ENCODE measurements at places on chromosomes 6 and 20.

DNA sequence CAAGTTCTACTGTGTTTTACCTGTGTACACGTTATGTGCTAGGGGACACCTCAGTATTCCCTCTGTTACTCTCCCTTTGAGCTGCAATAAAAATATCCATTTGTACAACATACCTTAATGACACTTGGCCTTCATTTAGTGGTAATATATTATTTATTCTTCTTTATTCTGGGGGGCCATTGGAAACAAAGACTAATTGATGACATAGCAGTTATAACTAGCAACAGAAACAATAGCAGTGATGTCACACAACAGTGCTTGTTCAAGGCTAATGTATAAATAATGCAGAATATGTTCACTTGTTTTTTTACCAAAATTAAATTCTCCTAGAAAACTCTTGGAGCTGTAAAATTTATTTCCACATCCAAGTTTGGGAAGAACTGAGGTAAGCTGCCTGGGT, 92.2 kb upstream of the FAM83B start:
- no peak for DNase-seq

GRCh38 chr20:64254571-64255360, 782 bp upstream of the PCMTD2 start:
- no peak for DNase-seq

GRCh38 chr6:29694637-29695036, 13.7 kb upstream of the ZFP57 start:
- no peak for DNase-seq

GRCh38 chr6:98787435-98787834, 46.9 kb upstream of the POU3F2 start:
- no peak for DNase-seq

DNA sequence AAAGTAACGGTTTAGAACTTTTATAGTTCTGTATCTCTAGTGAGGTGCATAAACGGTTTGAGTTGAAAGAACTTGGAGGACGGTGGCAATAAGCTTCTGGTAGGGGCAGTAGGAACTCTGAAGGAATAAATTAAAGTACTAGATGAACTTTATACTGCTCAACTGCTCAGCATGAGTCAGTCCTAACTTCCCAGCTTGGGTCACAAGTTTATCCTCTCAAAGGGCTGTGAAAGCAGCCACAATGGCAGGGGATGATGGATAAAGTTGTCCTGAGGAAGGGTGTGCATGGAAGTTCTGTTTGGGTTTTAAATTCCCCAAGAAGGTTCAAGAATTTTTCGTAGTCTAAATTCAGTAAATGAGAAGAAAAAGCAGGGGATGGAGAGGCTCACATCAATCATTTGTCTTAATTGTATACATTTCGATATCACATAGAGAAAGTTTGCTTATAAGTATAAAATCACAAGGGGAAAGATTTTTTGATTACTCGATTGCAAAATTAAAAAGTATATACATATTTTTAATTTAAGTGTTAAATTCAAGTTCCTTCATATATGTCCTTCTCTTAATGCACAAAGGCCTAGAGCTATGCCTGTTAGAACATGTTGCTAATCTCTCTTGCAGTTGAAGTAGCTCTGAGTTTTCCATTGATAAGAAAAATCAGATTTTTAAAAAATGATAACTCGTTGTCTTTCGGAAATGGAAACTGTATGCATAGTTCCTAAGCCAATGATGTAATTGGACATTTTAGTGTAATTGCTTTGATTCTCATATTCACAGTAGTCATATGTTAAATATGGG, 55.3 kb upstream of the JAG1 start:
- no peak for DNase-seq

DNA sequence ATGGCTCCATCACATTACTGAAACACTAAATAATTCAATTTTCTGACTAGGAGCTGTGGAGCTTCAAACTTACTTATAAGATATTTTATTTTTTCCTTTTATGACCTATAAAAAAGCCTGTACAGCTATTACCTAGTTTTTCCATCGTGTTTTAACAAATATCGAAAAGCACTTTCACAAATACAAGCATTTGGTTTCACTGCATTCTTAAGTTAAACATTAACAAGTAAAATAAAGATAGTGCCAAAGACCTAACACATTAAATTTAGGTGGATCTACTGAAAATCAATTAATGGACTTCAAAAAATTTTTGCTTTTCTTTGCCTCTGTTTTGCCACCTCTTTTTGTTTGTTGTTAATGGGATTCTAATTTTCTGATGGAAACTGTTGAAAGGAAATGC, 83.3 kb downstream of the EPM2A start:
- DNase-seq = no peak

GRCh38 chr20:54093423-54094267, 23.3 kb upstream of the BCAS1 start:
- no peak for DNase-seq

GRCh38 chr6:157748839-157749571, 74.0 kb upstream of the SNX9 start:
- DNase-seq = no peak

DNA sequence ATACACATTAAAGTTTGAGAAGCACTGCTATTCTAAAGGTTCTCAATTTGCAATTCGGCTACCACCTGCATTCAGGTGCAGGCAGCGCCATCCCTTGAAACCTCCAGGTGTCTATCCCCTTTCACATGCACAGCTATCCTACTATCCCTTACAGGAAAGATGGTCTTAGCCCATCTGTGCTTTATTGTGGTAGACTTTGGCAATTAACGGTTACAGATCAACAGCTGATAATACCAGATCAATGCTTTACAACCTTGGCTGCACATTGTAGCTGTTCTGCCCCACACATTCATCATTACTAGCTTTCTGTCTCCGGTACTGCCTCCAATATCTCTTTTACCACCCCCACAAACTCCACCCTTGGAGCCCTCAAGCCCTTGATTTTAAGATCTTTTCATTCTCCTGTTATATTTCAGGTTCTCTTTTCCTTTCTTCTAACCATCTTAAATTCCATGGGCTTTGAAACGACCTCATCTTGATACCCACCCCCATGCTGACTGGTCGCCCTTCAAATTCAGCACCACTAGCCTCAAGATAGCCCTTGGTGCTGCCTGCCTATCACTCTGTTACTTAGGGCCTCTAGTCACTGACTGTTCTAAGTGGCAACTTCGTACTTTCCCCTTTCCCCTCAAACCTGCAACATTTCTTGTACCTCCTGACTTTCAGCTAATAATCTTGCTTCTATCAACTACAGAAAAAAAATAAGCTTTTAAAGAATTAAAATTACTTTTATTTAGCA, 50.8 kb downstream of the SPTLC3 start:
- DNase-seq = no peak

- no peak for DNase-seq
Observed at GRCh38 chr6:854406-855118, 161.6 kb upstream of the EXOC2 start.

DNA sequence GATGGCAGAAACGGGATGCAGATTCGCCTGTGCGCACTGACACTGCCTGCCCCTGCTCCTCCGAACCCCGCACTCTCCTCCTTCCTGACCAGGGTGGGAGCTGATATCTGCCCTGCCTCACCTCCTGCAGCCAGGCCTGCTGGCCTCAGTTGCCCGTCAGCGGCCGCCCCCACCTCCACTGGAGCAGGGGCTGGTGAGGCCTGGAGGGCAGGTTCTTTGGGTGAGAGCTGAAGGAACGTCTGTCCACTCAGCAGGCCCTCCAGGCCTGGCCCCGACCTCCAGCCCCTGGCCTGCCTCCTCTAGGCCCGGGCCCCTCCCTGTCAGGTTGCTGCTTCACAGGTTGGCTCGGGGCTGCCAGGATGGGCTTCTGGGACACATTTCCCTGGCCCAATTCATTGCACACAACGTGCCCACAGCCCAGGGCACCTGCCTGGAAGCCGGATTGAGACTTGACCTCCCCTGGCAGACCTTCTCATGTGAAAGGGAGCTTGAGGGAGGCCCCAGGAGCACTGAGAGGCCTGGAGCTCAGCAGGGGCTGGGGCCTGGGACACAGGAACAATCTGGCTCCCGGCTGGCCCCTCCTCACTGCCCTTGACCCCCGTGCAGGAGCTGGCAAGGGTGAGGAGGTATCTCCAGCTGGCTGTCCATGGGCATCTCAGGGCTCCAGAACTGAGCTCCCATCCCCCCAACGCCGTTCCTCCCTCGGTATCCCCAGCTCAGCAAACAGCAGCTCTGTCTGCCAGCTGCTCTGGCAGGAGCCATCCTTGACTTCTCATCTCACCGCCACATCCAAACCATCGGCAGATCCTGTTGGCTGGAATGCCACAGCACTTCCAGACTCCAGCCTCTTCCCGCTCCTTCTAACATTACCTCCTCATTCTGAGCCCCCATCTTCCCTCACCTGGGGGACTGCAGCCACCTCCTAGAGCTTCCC, 39.5 kb downstream of the SPDEF start:
- no peak for DNase-seq

DNA sequence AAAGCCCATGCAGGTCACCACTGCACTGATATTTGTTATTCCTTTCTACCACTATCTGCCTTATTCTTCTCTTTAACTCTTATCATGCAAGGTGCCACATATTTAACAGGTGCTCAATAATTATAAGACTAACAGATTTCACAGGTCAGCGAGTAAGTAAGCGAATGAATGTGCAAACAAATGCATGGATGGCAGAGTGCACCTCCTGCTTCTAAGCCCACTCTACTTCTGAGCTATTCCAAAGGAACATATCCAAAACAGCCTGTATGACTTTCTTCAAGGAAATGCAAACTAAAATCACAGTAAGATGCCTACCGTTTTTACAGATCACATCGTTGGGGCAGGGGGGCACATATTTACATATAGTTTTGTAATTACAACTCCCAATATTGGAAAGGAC, 71.3 kb downstream of the ZMYND8 start:
- no peak for DNase-seq

DNA sequence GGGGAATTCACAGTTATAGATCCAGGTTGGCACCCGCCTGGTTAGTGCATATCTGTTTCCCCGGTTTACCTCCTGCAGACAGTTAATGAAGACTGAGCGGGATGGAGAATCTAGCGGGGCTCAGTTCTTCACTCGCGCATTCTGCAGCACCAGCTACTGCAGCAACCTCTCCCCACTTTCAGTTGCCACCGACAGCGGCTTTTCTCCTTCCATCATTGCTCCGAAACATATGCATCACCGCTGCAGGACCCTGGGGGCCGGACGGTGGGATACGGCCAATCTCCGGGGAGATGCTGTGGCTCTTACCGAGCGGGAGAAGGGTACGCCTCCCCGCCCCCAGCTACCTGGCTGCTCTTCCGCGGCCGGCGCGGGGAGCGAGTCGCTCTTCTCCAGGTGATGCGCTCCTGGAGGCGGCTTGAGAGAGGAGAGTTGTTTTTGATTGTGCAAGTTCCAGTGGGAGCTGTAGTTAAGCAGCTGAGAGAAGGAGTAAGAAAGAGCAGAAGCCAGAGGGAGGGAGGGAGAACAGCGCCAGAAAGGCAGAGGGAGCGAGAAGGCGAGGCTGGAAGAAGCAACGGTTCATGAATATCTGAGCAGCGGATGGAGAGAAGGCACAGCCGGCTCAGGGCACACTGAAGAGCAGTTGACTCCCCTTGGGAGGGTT, at the start of gene SGK1:
SGK1 (minus strand) TSS at position 642 of the 661 bp plus-strand sequence. CDS start 652 bp downstream, outside the sequence.
- peak; percentile 15 for DNase-seq

GRCh38 chr20:48841196-48841874, 13.5 kb upstream of the PREX1 start:
- no peak for DNase-seq

GRCh38 chr20:63032026-63032800, 25.4 kb upstream of the BHLHE23 start:
- no peak for DNase-seq

- no peak for DNase-seq
Observed at GRCh38 chr6:102812242-102812641, 1418.7 kb downstream of the GRIK2 start.

DNA sequence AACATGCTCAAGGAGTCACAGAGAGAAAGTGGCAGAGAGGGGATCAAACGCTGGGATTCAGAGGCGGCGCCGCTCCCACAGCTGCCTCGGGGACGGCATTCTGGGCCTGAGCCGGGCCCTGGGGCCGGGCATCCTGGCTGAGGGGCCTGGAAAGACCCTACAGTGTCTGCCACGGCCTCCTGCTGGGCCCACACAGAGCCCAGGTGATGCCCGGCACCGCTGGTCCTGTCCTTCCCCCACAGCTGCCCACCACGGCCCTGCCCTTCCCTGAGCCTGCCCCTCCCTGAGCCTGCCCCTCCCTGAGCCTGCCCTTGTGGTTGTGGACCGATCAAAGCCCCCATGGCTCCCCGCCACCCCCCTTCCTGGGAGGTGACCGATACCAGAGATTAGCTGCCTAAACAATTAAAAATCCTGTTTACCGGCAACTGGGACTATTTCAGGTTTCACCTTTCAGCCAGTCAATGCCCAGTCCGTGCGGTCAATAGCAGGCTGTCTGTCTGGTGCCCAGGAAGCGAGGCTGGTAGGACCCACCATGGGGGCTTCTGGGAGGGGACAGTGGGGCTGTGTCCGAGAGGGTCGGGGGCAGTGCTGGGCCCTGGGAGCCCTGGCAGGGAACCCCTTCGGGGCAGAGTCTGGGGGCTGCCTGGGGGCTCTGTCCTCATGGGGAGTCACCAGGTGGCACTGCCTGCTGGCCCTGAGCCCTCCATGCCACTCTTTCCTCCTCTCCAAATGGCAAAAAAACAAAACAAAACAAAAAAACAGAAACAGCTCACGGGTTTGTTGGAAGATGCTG, 55.4 kb upstream of the GATA5 start:
- no peak for DNase-seq

DNA sequence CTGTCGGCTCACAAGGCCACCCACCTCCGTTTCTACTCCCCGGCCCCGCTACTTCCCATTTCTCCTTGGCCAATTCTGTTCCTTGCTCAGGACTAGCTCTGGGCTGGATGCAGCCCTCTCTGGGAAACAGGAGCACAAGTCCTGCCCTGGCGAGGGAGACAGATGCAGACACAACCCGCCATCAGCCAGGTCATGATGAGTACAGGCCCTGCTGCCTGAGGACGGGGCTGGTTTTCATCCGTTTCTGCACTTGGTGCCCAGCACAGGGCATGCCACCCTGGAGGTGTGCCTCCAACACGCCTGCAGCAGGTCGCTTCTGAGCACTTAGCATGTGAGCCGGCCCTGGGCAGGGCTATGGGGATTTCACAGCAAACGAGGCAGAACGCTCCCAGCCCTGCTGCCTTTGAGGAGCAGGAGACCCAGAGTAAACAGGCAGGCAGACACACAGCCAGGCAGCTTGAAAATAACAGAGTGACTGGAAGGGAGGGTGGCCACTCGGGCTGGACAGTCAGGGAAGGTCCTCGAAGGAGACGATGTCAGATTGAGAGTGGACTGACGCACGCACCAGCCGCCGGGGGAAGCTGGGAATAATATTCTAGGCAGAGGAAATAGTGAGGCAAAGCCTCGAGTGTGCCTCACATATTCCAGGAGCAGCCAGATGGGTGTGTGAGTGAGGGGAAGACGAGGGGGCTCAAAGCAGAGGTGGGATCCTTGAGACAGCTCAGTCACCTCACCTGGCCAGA, 21.2 kb upstream of the VSTM2L start:
- no peak for DNase-seq

DNA sequence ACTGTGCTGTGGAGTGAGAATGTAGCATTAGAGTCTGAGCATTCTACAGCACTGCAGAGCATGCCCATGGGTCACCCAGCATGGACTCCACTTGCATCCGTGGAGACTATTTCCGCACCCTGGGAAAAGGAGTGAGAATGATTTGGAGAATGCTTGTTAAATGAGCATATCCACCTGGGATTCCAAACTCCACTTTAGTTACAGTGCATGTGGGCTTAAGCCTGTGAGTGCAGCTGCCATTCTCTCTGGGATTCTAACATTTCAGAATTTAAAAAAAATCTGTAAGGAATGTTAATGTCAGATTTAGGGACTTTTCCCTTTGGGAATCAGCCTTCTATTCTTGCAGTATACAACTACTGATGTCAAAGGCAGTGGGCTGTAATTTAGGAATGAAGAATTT, 33.4 kb downstream of the KIF25 start:
- DNase-seq = no peak
